ENCODE measurements at places on chromosomes 11 and 22. TPM values are rescaled to one million over a fixed set of nuclear protein-coding genes. Genes with fewer than 3 reads are reported as not detected.

The KRTAP5-9 gene
- not detected for total RNA-seq

The SLC5A1 gene
- total RNA-seq, result not detected

The PARVA gene
- 0.08 TPM for total RNA-seq

The SLC25A1 gene
- total RNA-seq, result 17.6 TPM

The PTH gene
- total RNA-seq, result not detected

All from CD4-positive, alpha-beta T cell (primary cell).